ENCODE measurements at places on chromosomes 2 and 18.

DNA sequence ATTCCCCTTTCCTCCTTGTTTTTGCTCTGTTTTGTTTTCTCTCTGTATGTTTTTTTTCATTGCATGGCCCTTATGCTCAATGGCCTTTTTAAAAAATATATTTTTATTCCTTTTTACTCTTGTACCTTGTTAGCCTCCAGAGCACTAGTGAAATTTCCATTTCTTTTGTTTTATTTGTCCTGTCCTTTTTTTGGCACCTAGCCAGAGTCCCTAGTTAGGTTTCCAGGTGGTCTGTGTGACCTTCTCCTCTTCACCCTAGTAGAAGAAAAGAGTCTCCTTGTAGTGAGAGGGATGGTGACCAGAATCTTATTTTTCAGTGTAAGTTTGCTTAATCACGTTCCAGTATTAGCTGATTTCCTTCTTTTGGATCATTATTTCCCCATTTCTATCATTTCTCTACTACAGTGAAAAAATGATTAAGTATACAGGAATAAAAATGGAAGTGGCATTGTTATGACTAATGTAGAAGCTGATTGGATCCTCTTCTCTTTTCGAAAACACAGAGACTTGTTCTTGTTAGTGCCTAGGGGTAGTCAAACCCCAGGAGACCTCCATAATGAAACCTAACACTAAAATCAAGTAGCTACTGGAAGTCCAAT is 65.9 kb downstream of the NBEAL1 start:
- DNase-seq = no peak

GRCh38 chr2:104703669-104704068 is 150.2 kb upstream of the POU3F3 start:
- DNase-seq = no peak

DNA sequence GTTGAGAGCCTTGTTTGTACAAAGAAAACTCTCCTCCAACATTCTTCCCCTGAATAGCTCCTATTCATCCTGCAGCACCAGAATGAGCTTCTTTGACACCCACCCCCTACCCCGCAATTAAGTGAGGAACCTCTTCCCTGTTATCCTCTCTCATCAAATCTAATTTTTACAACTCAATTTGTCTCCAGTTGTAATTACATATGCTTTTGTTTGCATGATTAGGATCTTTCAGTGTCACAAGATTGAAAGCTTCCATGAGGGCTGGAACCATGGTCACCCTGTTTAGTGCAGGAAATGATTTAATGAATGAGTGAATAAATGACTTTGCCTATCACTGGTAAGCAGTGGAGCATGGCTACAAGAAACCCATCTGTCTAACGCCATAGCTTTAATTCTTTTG is 334.6 kb upstream of the KLHL29 start:
- DNase-seq = no peak

- no peak for DNase-seq
Measured at GRCh38 chr2:159557437-159558034, 58.8 kb downstream of the BAZ2B start.

DNA sequence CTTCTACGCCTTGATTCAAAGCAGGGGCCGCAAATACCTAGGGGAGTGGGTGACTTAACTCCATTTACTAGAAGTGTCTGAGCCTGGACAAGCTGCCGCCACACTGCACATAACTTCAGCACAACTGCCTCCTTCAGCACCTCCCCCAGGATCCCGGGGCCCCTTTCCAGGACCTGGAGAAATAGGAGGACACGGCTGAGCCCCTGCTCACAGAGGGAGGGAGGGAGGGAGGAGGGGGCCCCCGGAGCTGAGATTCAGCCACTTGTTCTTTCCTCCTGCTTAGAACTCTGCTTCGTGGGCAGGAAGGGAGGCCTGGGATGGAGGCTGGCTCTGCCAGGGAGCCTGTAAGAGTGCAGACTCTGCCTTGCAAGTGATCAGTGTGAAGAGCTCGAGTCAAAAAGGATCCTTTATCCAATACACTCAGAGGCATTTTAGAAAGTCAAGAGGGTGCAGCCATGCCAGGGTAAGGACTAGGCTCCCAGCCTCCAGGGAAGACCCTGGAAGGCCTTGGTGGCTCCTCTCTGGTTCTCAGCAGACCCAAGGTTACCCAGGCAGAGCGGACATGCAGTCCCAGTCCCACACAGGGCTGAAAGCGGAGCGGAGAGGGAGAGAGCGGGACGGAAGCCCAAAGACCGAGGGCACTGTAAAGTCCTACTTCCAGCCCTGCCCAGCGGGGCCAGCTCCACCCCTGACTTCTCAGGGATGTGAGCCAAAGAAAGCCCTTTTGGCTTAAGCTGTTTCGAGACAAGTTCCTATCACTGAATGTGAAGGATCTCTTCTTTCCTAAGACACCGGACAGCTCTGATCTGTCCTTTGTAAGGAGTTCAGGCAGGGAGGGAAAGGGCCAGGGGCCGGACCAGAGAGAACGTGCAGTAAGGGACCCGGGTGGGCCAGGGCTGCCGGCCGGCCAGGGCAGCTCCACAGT is 8.6 kb upstream of the ARMC9 start:
- DNase-seq = peak; percentile 94

DNA sequence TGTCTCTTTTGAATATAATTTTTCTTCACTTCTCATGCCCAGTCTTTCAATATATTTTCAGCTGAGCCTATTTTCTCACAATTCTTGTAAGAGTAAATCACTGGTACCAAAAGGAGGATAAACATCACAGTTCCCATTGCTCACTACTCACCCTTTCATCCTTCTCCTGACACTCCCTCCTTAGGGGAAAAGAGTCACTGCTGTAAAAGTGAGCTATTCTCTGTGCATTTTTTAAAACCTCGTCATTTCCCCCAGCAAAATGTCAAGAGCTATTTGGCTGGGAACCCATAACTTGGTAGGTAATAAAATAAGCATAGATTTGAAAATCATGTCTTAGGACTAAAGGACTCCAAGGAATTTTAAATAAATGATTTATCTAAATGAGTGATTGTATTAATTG is 340.1 kb upstream of the GYPC start:
- DNase-seq = no peak

GRCh38 chr18:9765501-9765900 is 57.4 kb downstream of the RAB31 start:
- no peak for DNase-seq

DNA sequence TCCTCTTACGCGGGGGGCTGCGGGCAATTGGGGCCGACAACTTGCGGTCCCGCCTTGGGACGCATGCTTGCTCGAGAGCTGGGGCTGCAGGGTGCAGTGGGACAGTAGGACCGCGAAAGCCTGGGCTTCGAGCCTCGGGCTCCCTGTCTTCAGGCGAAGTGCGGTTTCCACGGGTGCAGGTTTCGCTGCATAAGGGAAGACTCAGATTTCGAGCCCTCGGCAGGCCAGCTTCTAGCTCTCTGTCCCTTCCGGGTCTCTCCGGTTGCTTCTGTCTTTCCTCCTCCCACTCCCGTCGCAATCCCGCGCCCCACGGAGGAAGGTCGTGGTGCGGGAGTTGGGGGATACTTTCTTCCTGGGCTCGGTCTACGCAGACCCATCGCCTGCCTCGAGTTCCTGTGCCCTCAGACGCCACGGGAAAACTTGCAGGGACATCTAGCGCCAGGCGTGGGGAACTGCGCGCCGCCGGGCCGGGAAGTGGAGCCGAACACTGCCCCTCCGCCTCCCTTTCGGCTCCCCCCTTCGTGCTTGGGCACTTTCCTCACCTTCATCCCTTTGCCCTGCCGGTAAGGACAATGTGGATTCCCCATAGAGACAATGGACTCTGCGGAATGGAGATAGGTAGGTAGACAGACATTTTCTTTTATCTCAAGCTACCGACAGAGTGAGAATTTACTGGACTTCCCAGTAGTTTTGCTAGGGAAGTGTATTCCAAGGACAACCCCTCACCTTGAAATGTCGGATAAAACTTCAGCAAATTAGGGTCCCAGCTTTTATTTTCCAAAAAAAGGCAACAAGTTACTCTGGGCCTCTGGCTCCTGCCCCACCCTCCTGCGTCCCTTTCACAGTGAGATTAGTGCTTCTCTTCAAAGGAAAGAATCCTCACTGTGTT is 4.2 kb upstream of the HOXD13 start:
- DNase-seq = peak; percentile 71

Measured in tibial artery (tissue), 4 donors.